ENCODE measurements at places on chromosomes 3 and 15.
A peak's percentile ranks its signal among the peaks of the same experiment; 100 is the strongest.

- peak; percentile 63 for DNase-seq
Observed at GRCh38 chr3:11770477-11771391, 76.0 kb downstream of the TAMM41 start.

DNA sequence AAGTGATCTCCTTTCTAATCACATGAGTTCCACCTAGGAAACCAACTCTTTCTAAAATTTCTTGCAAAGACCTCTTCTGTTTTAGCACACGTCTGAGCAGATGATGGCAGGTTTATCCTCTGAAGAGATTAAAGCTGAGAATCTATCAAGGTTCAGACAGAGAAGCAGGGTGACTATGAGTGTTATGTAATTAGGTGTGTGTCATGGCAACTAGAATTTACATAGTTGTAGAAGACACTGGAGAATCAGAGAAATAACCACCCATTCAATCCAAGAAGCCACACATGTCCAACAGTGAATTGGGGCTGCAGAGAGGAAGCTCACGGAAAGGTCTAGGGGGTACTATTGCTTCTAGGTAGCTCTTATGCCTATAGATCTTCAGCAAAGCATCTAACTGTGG, 600.5 kb downstream of the PYDC2 start:
- no peak for DNase-seq

DNA sequence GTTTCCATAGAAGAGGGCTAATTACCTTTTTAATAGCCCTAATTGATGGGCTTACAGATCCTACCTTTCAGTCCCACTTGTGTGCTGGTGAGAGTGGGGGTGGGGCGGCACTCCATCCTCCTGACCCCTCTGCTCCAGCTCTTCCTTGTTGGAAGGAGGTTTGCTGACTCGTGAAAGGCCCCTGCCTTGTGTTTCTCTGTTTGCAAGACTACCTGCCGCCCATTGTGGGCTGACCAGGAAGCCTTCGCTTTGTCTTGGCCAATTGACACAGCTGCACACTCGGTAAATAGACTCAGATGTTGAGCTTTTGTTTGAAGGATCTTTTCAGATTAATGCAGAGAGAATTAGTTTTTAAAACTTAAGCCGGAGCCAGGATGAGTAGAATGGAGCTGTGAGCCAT, 197.3 kb upstream of the HES1 start:
- DNase-seq, result no peak

GRCh38 chr15:41647262-41647661, 12.9 kb upstream of the MGA start:
- no peak for DNase-seq

GRCh38 chr15:71083349-71083748, 31.9 kb upstream of the THSD4 start:
- no peak for DNase-seq

GRCh38 chr15:48984811-48985352, 21.2 kb upstream of the SHC4 start:
- DNase-seq, result no peak

DNA sequence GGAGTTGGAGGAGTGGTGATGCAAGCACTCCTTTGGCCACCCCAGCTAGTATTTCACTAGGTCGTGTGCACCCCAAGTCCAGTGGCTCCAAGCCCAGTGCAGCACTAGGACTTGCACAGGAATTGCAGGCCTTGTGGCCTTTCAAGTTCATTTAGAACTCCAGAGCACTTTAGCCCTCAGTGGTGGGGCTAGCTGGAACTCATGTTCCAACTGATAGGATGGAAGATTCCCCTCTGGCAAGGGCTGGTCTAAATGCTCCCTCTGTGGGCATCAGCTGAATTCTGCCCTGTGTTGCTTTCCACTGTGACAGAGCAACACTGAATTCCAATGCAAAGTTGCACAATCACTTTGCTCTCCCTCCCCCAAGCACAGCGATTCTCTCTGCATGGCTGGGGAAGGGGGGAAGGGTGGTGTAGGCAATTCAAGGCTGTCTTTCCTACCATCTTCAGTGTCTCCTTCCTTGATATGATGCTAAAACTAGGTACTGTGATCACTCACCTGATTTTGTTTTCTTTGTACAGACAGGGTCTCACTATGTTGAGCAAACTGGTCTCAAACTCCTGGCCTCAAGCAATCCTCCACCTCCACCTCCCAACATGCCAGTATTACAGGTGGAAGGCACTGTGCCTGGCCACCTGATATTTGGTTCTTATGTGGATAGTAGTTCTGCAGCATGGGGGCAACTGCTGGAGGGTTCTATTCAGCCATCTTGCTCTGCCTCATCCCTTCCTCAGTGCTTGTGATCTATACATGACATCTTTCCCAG, 10.3 kb downstream of the USF3 start:
- DNase-seq, result peak; percentile 32

DNA sequence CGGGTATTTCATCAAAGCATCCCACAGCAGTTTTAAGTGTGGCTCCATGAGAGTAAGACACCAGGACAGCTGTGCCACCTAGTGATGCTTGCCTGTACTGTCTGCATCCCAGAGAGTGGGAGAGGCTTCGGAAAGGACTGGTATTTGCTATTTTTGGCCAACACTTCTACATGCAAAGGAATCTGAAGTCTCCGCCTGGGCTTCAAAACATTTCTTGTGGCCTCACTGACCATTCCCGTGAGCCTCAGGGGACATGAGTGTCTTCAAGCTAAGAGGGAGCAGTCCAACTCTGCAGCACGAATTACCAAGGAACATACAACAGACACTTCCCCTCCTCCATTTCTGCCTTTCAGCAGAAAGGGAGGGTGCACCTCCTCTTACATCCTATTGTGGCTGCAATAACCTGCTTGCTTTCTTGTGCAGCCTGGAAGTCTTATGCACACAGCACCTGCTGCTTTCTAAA, 177.5 kb downstream of the RORA start:
- peak; percentile 29 for DNase-seq

DNA sequence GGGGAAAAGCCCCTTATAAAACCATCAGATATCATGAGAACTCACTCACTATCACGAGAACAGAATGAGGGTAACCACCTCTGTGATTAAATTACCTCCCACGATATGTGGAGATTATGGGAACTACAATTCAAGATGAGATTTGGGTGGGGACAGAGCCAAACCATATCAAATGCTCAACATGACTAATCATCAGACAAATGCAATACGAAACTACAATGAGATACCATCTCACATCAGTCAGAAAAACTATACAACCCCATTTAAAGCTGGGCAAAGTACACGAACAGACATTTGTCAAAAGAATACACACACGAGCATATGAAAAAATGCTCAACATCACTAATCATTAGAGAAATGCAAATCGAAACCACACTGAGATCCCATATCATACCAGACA, 67.7 kb downstream of the SCAPER start:
- no peak for DNase-seq

GRCh38 chr3:113684271-113684819, 12.1 kb downstream of the USF3 start:
- no peak for DNase-seq

GRCh38 chr3:14452740-14453710, 50.6 kb downstream of the SLC6A6 start:
- DNase-seq, result peak; percentile 95

DNA sequence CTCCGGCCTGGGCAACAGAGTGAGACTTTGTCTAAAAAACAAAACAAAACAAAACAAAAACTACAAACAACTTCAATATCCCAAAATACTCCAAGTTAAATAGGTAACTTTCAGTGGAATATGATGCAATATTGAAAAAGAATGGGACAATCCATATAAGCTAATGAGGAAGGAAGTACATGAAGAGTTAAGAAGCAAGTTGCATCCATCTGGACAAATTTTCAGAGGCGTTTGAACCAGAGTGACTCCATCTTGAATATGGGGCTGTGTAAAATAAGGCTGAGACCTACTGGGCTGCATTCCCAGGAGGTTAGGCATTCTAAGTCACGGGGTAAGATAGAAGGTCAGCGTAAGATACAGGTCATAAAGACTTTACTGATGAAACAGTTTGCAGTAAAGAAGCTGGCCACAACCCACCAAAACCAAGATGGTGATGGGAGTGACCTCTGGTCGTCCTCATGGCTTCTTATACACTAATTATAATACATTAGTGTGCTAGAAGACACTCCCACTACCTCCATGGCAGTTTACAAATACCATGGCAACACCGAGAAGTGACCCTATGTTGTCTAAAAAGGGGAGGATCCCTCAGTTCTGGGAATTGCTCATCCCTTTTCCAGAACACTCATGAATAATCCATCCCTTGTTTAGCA, 58.1 kb upstream of the LCTL start:
- peak; percentile 26 for DNase-seq

DNA sequence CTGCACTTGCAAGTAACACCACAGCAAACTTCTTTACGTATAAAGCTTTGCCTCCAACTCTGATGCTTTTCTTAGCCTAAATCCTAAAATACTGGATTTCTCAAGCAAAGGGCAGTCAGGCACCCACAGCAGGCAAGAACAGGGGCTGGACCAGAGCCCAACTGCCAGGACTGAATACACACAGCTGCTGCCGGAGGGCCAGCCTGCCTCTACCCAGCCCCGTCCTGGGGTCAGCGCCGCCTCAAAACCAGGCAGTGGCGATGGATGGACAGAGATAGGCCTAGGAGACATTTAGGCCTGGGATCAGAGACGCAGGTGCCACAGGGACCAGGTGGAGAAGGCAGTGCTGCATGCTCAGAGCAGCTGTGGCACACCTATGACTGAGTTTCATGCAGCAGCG, 47.6 kb upstream of the SEC61A1 start:
- no peak for DNase-seq

DNA sequence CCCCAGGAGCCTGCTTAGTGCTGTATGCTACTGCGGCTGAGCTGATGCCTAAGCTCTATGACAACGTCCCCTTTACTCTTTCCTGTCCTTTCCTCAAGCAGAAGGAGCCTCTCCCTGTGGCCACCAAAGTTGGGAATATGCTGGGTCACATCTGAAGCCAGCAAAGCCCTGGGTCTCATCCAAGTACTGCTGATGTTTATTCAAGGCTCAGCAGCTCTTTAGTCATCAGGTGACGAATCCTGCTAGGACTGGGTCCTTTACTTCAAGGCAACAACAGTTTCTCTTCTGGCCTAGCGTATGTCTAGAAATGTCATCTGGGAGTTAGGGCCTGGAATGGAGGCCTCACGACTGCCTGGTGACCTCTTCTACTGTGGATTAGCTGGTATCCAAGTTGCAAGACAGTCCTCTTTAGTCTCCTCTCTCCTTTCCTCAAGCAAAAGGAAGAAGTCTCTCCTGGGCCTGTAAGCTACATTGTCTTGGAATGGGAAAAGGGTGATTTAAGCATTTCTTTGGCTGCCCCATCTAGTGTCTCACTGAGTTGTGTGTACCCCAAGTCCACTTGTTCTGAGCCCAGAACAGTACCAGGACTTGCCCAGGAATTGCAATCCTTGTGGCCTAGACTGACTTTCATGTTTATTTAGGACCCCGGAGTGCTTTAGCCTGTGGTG, 63.9 kb downstream of the TNFAIP8L3 start:
- no peak for DNase-seq

DNA sequence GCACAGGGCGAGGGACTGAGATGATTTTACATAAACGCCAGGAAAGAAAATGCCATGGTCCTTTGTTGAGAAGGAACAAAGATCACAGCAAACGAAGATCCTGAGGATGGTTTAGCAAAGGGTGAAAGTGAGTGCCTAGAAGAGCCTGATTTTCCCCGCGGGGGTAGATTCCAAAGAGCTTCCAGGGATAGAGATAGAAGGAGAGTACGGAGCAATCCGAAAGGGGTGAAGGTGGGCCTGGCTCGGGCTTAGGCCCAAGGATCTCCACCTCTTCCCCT, 977 bp downstream of the CDC25A start:
- no peak for DNase-seq

DNA sequence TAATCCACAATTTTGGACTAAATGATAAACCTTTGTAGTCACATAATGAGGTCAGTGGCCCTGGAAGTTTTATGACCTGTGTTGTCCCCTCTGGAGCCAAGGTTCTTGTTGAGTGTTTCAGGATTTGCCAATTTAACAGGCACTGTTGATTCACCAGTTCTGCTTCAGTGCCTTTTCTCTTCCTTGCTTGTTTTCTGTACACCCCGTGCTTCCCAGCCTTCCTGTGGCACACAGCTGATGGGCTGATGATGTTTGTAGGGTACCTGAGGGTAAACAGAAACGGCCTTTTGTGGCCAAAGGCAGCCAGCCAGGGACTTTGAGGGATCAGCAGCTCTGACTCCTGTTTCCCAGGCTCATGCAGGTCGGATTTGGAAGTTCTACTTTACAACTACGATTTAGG, 13.3 kb downstream of the GYG1 start:
- no peak for DNase-seq

GRCh38 chr3:183260167-183260904, 7.3 kb downstream of the B3GNT5 start:
- DNase-seq, result no peak

DNA sequence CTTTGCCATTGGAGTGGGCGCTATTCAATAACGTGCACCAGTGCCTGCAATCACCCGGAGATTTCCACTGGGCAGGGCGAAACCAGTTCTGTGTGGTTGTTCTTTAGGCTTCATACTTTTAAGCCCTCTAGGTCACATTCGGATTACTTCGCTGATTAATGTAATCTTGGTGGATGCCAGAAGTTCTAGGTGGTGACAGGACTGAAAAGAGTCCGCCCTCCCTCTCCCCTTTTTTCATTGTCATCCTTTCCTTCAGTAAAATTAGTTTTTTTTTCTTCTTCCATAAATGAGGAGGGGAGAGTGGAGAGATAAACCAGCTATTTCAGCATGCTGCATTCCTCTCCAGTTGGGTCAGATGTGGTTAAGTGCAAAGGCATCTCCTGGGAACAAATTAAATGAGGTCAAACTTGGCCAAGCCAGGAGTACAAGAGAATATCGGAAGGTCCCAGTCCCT, 2.3 kb upstream of the SLC2A2 start:
- no peak for DNase-seq

DNA sequence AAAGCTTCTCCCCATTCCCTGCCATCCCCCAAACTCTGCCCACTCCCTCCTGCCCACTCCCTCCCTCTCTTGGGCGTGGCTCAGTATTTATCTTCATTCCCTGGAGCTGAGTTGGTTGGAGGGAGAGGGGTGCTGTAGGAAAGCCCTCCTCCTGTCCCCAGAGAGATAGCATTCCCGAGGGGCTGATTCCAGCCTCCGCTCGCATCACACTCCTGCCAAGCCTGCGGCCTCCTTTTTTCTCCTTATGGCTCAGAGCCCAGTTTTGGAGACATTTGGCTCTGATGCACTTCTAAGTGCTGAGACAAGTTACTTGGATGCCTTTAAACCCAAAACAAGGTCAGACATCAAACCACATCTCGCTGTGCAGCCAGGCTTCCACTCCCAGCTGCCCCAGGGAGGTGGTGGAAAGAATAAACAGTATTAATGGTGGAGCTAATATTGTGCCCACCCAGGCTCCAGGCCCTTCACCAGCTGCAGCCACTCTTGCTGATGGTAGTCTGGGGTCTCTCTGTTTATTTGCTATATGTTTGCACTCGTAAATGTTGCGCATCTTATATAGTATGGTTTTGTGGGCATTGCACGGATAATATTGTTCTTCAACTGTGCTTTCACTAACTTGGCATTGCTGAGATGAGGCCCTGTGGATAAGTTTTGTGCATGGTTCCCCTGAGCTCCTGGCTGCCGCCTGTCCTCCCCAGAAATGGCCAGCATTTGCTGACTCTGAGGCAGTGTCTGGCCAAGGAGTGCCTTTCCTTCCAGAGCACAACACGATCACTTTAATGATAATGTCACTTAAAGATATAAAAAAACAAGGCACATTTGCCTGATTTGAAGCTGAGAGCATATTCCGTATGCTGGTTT, 157.2 kb downstream of the LRRC28 start:
- peak; percentile 89 for DNase-seq

Measured in A673 (cell line).